Activated CD8-positive, alpha-beta T cell treated with anti-CD3 and anti-CD28 coated beads for 36 hours (primary cell): ENCODE measurements at places on chromosomes 6 and 20. TPM values are rescaled to one million over a fixed set of nuclear protein-coding genes. Genes with fewer than 3 reads are reported as not detected.

GRCh38 chr6:3036861-3037637 is 31.2 kb upstream of the RIPK1 start:
- no peak for DNase-seq

DNA sequence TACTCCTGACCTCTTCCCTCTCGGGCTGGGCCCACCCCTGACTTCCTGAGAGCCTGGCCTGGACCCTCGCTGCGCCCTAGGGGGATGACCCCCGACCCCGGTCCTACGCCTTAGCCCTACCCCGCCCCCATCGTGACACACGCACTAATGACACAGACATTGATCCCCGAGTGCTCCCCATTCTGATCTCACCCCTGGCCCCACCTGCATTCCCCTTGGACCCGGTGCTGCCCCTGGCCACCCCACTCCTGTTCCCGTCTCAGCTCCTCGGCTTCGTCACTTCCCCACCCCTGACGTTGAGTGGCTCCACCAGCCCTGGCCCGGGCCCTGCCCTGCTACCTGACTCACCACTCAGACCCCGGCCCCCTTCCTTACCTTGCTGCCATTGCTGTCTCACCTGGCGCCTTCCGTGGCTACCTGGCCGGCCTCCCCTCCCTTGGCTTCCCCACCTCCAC is 12.1 kb downstream of the RBCK1 start:
- DNase-seq = no peak

- no peak for DNase-seq
Measured at GRCh38 chr6:158158123-158158522, 9.9 kb downstream of the SERAC1 start.

- DNase-seq = no peak
Measured at GRCh38 chr20:732727-733126, 35.6 kb downstream of the SLC52A3 start.

DNA sequence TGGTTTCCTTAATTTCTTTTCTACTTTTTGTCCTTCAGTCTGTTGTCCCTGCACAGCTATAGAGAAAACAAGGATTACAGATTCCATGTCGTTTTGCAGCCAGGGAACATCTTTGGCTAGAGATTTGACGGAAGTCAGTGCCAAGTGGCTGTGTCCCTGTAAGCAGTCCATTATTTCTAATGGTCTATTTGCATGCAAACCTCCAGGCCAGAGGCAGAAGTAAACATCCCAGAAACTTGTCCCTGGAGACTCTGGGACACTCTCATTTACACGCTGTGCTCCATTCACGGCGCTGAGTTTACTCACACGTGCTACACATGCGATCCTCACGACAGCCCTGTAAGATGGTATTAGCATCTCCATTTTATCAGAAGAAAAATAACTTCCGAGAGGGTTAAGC is 355.5 kb downstream of the PRKN start:
- no peak for DNase-seq

DNA sequence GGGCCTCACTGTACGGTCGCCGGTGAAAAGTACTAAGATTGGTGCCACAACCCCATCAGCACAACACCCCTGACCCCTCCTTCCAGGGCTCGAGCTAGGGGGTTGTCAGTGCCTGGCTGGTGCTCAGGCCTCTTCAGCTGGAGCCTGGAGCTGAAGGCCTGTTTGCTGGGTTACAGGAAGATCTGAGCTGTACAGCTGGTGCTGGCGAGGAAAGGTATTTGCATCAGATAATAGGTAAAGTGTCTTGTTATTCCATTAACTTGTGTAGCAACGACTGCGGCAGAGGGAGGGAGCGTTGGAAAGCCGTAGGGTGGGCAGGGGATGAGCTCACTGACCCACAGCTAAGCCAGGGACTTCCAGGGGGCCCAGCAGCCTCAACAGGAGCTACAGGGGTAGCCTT is 15.8 kb upstream of the SIRPA start:
- no peak for DNase-seq

- no peak for DNase-seq
Measured at GRCh38 chr6:6057442-6058053, 50.8 kb upstream of the NRN1 start.

- DNase-seq = no peak
Measured at GRCh38 chr20:13158369-13158768, 62.7 kb upstream of the ISM1 start.

DNA sequence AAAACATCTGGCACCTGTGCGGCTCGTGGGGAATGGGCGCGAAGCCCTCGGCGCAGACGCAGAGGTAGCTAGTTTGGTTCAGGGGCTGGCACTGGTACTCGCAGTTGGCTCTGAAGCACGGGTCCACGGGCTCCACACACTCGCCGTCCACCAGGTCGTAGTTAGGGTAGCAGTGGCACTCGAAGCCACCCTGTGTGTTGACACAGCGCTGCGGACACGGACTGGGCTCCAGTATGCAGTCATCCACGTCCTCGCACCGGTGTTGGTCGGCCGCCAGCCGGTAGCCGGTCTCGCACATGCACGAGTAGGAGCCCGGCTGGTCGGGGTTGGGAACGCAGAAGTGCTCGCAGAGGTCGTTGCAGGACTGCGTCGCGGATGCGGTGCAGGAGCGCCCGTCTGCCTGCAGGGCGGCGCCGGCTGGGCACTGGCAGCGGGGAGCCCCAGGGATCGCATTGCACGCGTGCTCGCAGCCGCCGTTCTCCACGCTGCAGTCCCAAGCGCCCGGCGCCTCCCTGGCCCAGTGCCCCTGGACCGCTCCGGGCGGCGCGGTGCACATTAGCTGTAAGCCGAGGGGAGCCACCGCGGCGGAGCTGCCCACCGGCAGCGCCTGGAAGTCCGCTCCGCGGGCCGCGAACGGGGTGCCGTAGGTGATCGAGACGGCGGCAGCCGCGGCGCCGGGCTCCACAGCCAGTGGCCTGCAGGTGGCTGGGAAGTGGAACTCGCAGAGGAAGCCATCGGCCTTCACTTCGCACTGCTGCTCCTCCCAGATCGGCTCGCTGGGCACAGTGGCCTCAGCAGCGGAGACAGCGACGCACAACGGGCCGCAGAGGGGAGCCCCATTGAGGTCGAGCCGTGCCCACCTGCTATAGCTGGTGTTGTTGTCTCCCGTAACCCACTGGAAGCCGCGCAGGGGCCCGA is 930 bp downstream of the THBD start:
- peak; percentile 39 for DNase-seq

DNA sequence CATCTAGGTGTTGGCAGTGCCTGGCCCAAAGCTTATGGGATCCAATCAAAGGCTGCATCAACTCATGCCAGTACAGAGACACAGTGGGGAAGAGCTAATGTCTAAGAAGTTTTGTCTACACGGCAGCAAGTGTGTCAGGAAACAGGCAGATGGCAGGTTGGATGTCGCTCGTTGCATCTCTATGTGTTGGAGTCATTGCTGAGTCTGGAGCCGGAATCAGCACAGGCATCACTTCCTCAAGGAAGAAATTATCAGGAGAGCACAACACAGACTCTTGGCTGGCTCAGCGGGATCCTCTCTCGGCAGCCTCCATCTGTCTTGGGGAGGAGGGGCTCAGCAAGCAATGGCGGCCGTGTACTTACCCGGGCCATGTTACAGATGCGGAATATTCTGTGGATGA is 467.2 kb upstream of the CHD6 start:
- no peak for DNase-seq

GRCh38 chr20:57208198-57208597 is 58.2 kb downstream of the BMP7 start:
- DNase-seq = no peak

- no peak for DNase-seq
Measured at GRCh38 chr20:16005915-16006493, 567.2 kb downstream of the KIF16B start.

DNA sequence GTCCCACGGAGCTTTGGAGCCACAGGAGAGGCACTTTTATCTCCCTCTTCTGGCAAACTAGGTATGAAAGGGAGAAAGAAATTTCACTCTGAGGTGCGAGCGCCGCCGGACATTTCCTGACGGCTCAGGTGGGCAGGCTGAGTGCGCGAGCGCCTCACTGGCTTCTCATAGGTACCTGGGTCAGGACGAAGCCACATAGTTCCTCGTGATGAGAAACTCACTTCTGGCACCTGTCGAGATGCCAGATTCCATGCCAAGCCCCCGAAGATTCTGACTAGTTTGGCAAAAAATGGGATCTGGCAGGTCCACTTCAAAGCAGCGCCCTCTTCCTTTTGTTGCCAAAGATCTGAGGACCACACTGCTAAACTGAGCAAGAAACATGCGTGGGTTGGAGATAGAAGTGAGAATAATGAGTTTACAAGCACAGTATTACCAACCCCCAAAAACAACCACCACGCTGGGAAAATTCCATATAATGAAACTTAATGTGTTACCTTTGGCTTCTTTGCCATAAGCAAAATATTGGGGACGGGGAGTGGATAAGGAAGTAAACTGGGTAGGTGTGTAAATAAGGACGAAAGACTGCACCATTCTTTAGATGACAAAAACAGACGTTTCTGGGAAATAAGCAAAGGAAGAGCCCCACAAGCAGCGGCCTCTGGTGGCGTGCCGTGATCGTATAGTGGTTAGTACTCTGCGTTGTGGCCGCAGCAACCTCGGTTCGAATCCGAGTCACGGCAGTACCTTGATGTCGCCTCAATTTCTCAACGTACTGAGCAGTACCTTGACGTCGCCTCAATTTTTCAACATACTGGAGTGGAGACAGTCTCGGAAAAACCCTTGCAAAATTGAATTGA is 89.8 kb upstream of the PRSS16 start:
- peak; percentile 92 for DNase-seq

DNA sequence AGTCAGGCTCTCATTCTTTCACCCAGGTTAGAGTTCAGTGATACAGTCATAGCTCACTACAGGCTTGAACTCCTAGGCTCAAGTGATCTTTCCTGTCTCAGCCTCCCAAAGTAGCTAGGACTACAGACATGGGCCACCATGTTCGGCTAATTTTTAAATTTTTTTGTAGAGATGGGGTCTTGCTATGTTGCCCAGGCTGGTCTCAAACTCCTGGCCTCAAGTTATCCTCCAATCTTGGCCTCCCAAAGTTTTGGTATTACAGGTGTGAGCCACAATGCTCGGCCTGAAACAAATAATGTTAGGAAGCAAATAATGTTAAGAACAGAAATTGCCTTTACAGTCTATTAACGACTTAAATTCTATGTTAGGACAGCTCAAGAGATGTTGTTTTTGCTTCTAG is 1.8 kb upstream of the UBR2 start:
- no peak for DNase-seq

DNA sequence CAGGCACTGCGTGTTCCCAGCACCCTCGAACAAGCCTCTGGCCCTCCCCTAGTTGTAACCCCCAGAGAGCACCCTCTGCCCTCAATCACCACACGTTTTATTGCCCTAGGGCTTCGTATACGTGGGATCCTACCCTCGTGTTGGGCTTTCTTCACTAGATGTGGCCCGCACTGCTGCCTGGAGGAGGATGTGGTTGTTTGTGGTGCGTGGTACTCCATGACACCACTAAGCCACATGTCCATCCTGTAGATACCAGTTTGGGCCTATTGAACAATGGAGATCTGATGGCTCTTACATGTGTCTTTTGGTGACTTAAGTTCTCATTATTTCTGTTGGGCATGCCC is 17.0 kb downstream of the SLC2A4RG start:
- peak; percentile 50 for DNase-seq

GRCh38 chr6:85579581-85579980 is 14.1 kb downstream of the SNX14 start:
- no peak for DNase-seq

GRCh38 chr20:48793776-48794175 is 34.0 kb downstream of the PREX1 start:
- no peak for DNase-seq

GRCh38 chr6:14763616-14764015 is 482.3 kb upstream of the JARID2 start:
- DNase-seq = no peak

DNA sequence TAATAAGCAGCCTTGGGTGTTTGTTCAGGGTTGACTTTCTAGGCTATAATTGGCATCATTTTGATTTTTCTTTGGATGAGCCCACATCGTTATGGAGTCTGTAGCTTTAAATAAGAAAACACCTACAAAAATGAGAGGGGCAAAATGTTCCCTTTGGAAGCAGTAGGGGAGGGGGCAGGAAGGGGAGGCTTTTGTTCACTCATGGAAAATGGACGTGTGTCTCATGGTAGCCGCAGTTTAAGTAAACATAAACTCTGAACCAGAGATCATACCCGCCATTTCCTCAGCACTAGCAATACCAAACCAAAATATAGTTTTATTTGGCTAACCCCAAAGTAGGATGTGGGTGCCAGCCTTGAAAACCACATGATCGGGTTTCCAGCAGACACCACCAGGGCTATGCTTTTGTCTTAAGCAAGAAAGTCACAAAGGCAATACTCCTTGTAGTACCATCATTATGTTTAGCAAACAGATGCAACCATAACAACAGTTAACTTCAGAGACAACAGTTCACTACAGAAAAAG is 572.5 kb upstream of the JAG1 start:
- no peak for DNase-seq

DNA sequence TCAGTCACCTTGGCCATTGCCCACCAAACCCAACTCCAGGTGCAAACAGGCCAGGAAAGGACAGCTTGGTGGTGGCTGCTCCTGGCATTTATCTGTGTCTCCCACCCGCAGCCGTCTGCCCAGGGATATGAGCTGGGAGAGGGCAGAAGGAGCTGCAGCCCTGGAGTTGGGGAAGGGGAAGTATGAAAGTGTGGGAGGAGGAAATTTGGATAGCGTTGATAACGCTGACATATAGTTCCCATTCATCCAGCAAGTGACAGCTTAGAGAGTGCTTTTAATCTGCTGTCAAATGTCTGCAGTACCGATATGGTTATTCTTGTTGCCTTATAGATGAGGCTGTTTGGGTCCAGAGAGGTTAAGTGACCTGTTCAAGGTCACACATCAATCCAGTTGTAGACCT is 741 bp downstream of the KCNK16 start:
- no peak for DNase-seq

- no peak for DNase-seq
Measured at GRCh38 chr6:151409260-151409659, 17.9 kb upstream of the ZBTB2 start.

TRIM31 gene
- total RNA-seq = not detected

ELOVL2 gene
- total RNA-seq = not detected

MOCS1 gene
- total RNA-seq = 1.5 TPM

EMILIN3 gene
- total RNA-seq = not detected

ZNF831 gene
- 11.9 TPM for total RNA-seq

SCGN gene
- total RNA-seq = not detected

MOXD1 gene
- not detected for total RNA-seq

BTN1A1 gene
- total RNA-seq = 0.11 TPM

NUP153 gene
- 76.4 TPM for total RNA-seq
